ENCODE measurements at places on chromosomes 5 and 9. TPM values are rescaled to one million over a fixed set of nuclear protein-coding genes. Genes with fewer than 3 reads are reported as not detected.

GRCh38 chr5:131513780-131514179 is 121.2 kb downstream of the RAPGEF6 start:
- no peak for DNase-seq

- no peak for DNase-seq
Observed at GRCh38 chr5:56739990-56740389, 75.4 kb upstream of the MAP3K1 start.

The PCDHGB7 gene
- total RNA-seq = 3.1 TPM

The LCN9 gene
- not detected for total RNA-seq

DNA sequence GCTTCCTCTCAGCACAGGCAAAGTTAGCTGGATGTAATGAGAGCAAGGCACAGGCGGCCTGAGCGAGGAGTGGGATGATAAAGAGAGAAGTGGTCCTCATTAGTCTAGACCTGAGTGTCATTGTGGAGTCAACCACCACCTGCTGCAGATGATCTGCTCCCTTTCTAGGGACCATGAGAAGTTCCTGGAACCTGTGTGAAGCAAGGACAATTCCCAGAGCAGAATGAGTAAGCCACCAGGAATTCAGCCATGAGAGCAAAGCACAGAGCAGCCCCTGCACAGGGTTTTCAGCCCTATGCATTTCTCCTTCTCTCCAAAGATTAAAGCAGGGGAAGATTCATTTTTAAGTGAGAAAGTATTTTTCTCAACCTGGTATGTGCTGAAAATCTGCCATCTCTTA is 146.8 kb upstream of the SPEF2 start:
- DNase-seq = no peak

- no peak for DNase-seq
Observed at GRCh38 chr9:85859765-85860164, 81.2 kb upstream of the NAA35 start.

DNA sequence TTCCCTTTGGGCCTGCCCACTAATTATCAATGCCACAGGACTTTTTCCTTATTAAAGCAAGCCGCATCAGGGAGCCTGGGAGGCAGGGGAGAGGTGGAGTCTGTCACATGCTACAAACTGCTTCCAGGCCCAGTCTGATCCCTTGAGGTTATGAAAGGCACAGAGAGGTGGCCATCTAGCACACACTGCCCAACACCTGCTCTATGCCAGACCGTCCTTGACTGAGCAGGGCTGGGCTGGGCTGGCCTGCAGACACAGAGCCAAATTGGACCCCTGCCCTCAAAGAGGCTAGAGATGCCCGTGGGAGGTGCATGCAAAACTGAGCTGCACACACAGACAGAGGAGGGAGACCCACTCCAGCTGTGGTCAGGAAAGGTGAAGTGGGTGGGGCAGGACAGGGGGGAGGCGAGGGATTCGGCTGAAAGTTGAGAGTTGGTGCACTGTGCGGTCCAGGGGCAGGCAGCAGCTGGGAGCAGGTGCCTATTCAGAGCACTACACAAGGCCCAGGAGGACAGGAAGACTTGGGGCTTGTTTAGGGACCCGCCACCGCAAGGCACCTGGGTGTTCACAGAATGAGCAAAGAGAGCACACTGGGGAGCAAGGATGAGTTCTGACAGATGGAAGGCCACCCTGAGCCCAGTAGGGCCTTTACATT is 36.4 kb upstream of the TCF7 start:
- DNase-seq = no peak

DNA sequence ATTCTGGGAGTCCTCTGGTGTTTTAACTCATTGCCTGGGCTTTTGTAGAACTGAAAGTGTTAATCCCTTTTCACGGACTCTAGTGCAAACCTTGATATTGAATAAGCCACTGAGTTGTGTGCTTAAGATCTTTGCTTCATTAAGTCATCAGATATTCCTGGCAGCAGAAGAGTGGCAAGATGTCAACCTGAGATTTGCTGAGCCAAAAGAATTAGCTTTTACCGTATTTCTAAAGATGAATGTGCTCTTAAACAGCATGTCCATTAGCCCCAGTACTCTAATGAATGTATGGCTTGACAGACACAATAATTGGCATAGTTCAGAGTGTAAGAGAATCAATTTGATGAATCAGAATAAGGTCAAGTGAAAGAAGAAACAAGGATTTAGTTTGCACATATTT is 87.2 kb upstream of the CDH6 start:
- DNase-seq = no peak

GRCh38 chr9:87294126-87294525 is 203.5 kb upstream of the DAPK1 start:
- DNase-seq = no peak

GRCh38 chr5:96288845-96289185 is 144.2 kb downstream of the PCSK1 start:
- no peak for DNase-seq

Measured in liver (tissue), 10 donors.